ENCODE measurements at places on chromosomes 2 and 18.

- no peak overlapping the region for H3K27ac ChIP-seq
- no peaks in the 10 kb centered on the region for H3K27me3 ChIP-seq
- no peak overlapping the region for H3K4me3 ChIP-seq
- H3K4me1 ChIP-seq, result no peaks in the 10 kb centered on the region
Observed at GRCh38 chr2:143954186-143954585, 565.7 kb downstream of the ZEB2 start.

- no peaks in the 10 kb centered on the region for H3K36me3 ChIP-seq
- DNase-seq, result no peak
- H3K27me3 ChIP-seq, result no peaks in the 10 kb centered on the region
- H3K4me3 ChIP-seq, result no peak overlapping the region
- no peak overlapping the region for H3K27ac ChIP-seq
Observed at GRCh38 chr2:160457588-160457987, 36.0 kb downstream of the RBMS1 start.

DNA sequence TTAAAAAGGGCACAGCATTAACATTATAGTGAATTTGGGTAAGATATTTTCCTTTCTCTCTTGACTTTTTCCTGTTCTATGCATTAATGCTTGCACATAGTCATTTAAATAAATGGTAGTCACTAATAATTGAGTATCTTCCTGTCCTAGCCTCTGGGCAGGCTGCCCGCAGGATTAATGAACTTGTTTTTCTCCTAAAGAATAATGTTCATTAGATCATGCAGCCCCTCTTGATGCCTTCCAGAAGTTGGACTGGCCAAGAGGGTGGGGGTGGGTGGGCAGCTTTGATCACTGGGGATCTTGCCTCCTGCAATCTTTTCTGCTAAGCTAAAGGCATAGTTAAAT lies 514.5 kb upstream of the CDH2 start:
- no peak overlapping the region for H3K27ac ChIP-seq
- H3K27me3 ChIP-seq, result no peaks in the 10 kb centered on the region
- no peak for DNase-seq
- no peaks in the 10 kb centered on the region for H3K4me1 ChIP-seq

DNA sequence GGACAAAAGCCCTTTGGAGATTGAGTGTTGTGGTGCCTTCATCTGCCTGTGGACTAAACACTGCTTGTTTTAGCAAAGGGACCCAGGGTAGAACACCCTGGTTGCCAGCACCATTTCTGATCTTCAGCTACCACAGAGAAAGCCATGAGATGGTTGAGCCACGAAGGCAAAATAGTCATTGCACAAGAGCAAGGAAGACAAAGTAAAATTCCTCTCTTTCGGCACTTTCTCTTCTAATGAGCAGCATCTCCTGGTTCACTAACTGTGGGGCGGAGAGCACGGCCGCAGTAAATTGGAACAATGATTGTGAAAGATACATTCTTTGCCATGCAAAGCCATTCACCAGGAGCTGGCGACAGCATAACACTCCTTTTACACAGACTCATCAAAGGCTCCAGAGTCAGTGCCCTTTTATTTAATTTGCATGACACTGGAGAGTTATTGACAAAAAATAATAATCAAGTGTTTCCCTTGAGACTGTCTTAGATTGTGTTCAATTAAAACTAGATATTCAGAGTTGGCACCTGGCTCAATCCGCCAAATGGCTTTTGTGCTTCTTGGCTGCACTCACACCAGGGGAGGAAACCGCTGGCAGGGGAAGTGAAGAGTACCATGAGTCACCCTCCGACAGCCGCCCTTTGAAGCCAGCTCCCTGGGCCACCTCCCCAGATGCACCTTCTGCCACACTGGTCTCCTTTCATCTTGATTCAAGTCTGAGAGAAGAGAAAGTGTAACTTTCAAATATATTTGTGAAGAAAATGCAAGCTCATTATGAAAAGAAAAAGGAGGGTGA lies 100.5 kb upstream of the MEIS1 start:
- no peaks in the 10 kb centered on the region for H3K27me3 ChIP-seq
- no peaks in the 10 kb centered on the region for H3K36me3 ChIP-seq
- H3K27ac ChIP-seq, result no peak overlapping the region
- no peak overlapping the region for H3K4me3 ChIP-seq

DNA sequence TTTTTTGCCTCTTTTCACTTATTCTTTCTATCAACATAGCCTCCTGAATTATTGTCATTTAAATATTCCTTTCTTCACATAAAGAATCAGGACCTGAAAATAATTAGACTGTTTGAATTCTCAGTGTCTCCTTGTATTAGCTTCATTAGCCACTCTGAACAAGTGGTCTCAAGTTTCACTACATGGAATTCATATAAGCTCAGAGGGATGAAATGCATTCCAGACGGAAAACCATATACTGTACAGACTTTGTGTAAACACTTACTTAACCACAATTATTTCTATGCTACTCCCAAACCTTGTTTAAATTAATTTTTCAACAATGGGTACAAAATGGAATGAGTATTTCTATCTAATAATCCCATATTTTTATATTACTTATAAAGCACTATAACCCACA lies 53.4 kb downstream of the CHN1 start:
- no peak overlapping the region for H3K4me3 ChIP-seq
- H3K4me1 ChIP-seq, result no peaks in the 10 kb centered on the region
- DNase-seq, result no peak
- H3K27ac ChIP-seq, result no peak overlapping the region

DNA sequence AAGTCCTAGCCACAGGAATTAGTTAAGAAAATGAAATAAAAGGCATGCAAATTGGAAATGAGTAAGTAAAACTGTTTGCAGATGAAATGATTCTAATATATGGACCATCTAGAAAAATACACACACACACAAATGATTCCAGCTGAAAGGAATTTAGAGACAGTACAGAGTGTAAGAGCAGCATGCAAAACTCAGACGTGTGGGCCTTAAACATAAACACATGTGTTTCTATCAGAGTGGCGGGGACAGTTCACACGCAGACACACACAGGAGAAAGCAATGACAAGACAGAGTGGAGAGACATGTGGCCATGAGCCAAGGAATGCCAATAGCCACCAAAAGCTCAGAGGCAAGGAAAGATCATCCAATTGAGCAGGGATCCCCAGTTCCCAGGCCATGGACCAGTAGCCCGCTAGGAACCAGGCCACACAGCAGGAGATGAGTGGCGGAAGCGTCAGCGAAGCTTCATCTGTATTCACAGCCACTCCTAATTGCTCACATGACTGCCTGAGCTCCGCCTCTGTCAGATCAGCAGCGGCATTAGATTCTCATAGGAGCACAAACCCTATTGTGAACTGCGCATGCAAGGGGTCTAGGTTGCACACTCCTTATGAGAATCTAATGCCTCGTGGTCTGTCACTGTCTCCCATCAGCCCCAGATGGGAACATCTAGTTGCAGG lies 155.4 kb downstream of the ARL4C start:
- no peak for DNase-seq
- no peaks in the 10 kb centered on the region for H3K4me1 ChIP-seq
- no peaks in the 10 kb centered on the region for H3K27me3 ChIP-seq

- H3K27me3 ChIP-seq, result peaks cover 3% of the 10 kb centered on the region
- DNase-seq, result no peak
- H3K4me3 ChIP-seq, result no peak overlapping the region
Observed at GRCh38 chr2:104412384-104412783, 441.5 kb upstream of the POU3F3 start.

DNA sequence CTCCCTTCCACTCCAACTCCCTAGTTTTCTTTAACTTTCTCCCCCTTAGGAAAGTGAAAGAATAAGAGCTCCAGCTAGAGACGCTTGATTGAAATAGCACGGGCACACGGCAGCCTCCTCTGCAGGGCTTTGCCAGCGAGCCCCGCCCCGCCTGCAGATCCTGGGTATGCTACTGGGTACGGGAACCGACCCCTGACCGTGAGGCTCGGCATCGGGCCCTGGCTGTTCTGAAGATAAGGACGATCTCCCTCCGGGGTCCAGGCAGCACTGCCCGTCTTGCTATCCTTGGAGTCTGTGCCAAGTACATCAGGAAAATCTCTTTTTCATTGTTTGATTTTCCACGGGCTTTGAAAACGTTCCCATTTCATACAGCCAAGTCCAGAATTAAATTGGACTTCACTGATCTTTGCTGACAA lies 284.5 kb downstream of the MTX2 start:
- H3K4me1 ChIP-seq, result peaks cover 12% of the 10 kb centered on the region
- H3K27me3 ChIP-seq, result peaks cover 3% of the 10 kb centered on the region

GRCh38 chr2:16368328-16368727 lies 297.3 kb downstream of the CYRIA start:
- no peak for DNase-seq
- no peaks in the 10 kb centered on the region for H3K27me3 ChIP-seq
- H3K4me3 ChIP-seq, result no peak overlapping the region
- H3K27ac ChIP-seq, result no peak overlapping the region
- no peaks in the 10 kb centered on the region for H3K4me1 ChIP-seq
- H3K36me3 ChIP-seq, result no peaks in the 10 kb centered on the region

DNA sequence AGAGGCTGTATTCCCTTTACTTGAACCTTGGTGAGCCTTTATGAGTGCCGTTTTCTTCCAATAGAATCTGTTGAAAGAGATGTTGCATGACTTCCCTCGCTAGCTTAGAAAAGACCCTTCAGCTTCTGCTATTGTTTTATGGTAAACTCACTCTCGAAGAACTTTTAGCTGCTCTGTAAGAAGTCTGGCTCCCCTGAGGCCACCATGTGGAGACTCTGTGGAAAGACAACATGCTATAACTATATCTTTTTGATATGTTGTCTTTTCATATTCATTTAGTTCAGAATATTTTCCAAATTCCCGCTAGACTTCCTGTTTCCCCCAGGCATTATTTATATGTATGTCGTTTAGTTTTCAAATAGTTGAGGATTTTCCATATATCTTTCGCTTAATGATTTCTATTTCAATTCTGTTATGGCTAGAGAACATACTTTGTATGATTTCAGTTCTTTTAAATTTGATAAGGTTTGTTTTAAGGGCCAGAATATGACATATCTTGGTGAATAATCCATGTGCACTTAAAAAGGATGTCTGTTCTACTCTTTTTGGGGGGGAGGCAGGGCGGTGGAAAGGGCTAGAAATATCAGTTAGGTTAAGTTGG lies 64.1 kb downstream of the PTPN4 start:
- no peak overlapping the region for H3K4me3 ChIP-seq
- no peak for DNase-seq
- H3K27me3 ChIP-seq, result no peaks in the 10 kb centered on the region
- peaks cover 38% of the 10 kb centered on the region for H3K4me1 ChIP-seq

DNA sequence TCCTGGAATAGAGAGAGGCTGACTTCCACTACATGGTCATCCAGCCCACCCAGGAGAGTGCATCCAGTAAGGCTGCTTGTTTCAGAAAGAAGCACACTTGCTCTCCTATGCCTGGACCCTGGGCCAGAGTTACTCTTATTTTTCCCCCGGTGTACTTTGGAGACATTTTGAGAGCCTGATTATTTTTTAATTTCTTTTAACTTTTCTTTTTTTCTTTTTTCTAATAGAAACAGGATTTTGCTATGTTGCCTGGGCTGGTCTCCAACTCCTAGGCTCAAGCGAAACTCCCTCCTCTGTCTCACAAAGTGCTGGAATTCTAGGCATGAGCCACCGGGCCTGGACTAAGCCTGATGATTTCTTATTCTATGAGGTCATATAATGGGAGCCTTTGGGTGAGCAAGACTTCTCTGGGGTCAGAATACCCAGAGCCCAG lies 62.2 kb downstream of the RPL37A start:
- peaks cover under 1% of the 10 kb centered on the region for H3K4me1 ChIP-seq
- H3K36me3 ChIP-seq, result no peaks in the 10 kb centered on the region
- H3K27ac ChIP-seq, result no peak overlapping the region
- H3K4me3 ChIP-seq, result no peak overlapping the region
- H3K27me3 ChIP-seq, result no peaks in the 10 kb centered on the region

- no peak for DNase-seq
- no peak overlapping the region for H3K4me3 ChIP-seq
- H3K4me1 ChIP-seq, result no peaks in the 10 kb centered on the region
- H3K36me3 ChIP-seq, result no peaks in the 10 kb centered on the region
- no peaks in the 10 kb centered on the region for H3K27me3 ChIP-seq
Observed at GRCh38 chr2:164371916-164372315, 249.4 kb downstream of the GRB14 start.

DNA sequence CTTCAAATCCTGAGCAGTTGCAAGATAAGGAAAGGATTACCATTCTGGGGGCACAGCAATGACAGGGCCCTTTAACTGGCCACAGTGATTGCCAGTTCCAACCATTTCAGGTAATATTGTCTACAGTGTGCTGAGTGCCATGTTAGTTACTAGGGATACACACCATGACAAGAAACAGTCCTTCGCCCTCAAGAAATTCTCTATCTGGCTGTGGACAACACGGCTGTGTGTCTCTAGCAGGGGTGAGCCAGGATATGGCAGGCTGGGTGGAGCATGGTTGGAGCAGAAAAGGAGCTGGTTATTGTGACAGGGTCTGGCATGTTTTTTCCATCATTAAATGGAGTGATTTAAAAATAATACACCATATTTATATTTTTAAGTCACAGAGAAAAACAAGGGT lies 31.0 kb downstream of the TSPYL6 start:
- no peaks in the 10 kb centered on the region for H3K36me3 ChIP-seq
- DNase-seq, result no peak
- H3K4me3 ChIP-seq, result no peak overlapping the region
- H3K27me3 ChIP-seq, result no peaks in the 10 kb centered on the region

- H3K27ac ChIP-seq, result no peak overlapping the region
- H3K4me1 ChIP-seq, result peaks cover 3% of the 10 kb centered on the region
- no peak for DNase-seq
- no peaks in the 10 kb centered on the region for H3K27me3 ChIP-seq
Observed at GRCh38 chr2:9217838-9218770, 11.5 kb downstream of the ASAP2 start.

GRCh38 chr2:180655393-180655792 lies 325.0 kb upstream of the UBE2E3 start:
- no peak overlapping the region for H3K4me3 ChIP-seq
- peaks cover 6% of the 10 kb centered on the region for H3K4me1 ChIP-seq
- DNase-seq, result no peak
- H3K27me3 ChIP-seq, result no peaks in the 10 kb centered on the region
- H3K36me3 ChIP-seq, result no peaks in the 10 kb centered on the region

DNA sequence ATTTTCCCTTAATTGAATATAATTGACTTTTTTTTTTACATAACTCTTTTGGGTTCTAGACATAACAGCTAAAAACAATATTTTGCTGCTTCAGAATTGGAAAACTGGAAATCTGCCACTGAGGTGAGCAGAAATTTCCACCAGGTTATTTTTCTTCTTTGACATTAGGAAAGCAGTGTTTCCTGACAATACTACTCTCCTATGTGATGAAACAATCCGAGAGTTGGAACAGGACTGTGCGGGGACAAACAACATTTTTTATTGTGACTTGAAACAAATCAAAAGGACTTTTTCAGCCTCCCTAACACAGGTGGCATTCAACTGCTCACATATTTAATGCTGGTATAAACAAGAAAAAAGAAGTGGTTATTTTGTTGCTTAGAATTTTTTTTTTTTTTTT lies 237.2 kb downstream of the RNF152 start:
- no peaks in the 10 kb centered on the region for H3K4me1 ChIP-seq
- H3K4me3 ChIP-seq, result no peak overlapping the region
- H3K27me3 ChIP-seq, result no peaks in the 10 kb centered on the region
- DNase-seq, result no peak
- H3K36me3 ChIP-seq, result no peaks in the 10 kb centered on the region

GRCh38 chr18:57953883-57954282 lies 90.1 kb upstream of the NEDD4L start:
- no peaks in the 10 kb centered on the region for H3K4me1 ChIP-seq
- H3K4me3 ChIP-seq, result no peak overlapping the region
- DNase-seq, result no peak
- no peak overlapping the region for H3K27ac ChIP-seq
- no peaks in the 10 kb centered on the region for H3K27me3 ChIP-seq

GRCh38 chr2:30106543-30106942 lies 40.3 kb upstream of the YPEL5 start:
- H3K4me3 ChIP-seq, result no peak overlapping the region
- H3K27me3 ChIP-seq, result no peaks in the 10 kb centered on the region
- H3K27ac ChIP-seq, result no peak overlapping the region

GRCh38 chr2:184338771-184339170 lies 259.6 kb upstream of the ZNF804A start:
- H3K27ac ChIP-seq, result no peak overlapping the region
- no peak overlapping the region for H3K4me3 ChIP-seq
- no peak for DNase-seq
- no peaks in the 10 kb centered on the region for H3K4me1 ChIP-seq
- H3K36me3 ChIP-seq, result no peaks in the 10 kb centered on the region
